ENCODE measurements at places on chromosomes 12 and 14.

DNA sequence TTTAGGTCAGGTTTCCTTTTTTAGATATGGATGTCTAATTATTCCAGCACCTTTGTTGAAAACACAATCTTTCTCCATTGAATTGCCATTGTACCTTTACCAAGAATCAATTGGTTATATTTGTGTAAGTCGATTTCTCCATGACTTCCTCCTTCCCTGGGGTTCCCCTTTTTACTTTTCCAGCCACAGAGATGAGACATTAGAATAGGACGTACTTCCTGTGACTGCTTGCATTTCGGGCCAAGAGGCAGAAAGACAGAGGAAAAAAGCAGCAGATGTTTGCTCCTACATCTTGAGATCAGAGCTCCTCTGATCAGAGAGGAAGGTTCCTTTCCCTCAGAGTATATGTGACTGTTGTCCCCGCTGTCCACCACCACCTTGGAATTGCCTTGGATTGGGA, 453.7 kb upstream of the RGS6 start:
- DNase-seq, result no peak

- no peak for DNase-seq
Measured at GRCh38 chr14:50082784-50083466, 33.4 kb downstream of the VCPKMT start.

DNA sequence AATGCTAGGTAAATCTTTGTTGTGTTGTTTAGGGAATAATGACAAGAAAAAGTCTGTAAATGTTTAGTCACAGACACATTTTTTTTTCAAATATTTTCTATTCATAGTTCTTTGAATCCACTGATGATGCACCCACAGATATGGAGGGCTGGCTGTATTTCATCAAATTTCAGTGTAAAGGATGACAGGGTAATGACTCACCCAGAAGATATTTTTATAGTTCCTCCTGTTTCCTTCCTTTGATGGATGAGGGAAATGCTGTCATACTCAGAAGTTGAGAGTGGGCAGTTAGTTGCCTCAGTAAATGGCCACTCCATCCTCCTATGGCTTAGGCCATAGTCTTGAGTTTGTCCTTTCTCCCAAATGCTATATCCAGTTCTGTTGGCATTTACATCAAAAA, 76.9 kb upstream of the REP15 start:
- DNase-seq, result no peak

- DNase-seq, result peak; percentile 24
Measured at GRCh38 chr12:84874125-84874824, 38.3 kb downstream of the SLC6A15 start.

GRCh38 chr14:23631702-23632460, 4.3 kb upstream of the DHRS2 start:
- peak; percentile 64 for DNase-seq

DNA sequence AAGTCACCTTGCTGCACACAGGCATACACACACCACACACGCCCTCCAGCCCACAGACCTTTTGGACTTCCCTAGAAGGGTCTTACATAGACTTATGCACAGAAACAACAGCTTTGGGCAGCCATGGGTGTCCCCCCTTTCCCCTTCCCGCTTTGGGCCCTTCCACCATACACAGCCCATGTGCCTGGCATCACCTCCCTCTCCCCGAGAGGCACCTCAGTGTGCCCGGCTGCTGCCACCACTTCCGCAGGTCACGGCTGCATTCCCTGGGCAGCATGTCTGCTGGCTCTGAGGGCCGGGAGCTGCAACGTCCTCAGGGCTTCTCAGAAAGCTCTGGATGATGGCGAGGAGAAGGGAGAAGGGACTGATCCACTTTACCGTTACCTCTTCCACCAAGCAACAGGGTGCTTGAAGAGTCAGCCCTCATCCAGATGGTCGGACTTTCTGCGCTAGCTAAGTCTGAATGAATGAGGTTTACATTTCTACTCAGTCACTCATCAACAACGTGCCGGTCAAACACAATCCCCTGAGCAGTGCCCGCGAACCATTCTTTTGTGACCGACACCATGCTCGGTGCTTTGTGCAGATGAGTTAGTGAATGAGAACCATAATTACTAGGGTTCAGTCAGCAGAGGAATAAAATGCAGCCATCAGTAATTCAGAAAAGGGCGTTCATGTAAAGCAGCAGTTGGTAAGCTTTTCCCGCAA, 72.2 kb upstream of the BCL11B start:
- no peak for DNase-seq

DNA sequence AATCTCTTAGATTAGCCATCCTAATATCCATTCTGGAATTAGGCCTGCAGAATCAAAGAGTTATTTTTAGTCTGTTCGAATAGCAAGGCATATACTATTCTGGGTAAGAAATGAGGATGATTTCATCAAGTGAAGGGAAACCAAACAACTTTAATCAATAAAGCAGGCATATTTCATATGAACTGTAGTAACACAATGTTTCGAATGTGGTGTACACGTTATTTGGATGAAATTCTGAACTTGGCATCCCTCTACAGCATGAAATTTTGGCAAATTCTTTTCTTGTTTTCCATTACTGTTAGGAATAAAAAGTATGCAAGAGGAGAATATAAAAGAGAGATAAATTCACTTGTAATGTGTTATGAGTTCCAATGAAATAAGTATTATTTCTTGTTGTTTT, 1233.3 kb upstream of the SEL1L start:
- no peak for DNase-seq

GRCh38 chr14:87205811-87206210, 787.2 kb downstream of the GALC start:
- no peak for DNase-seq

DNA sequence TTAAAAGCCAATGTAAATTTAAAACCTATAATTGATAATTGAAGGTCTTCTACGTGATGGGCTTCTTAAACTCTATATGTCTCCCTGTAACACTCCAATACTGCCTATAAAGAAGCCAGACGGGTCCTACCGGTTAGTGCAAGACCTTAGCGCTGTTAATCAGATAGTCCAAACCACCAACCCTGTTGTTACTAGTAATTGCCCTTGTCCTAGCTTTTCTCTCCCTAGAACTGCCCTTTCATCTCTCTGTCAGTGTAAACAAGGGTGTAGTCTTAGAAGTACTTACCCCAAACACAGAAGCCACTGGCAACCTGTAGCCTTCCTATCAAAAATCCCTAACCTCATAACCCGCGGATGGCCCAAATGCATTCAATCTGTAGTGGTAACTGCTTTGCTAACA, 243.0 kb upstream of the DIO3 start:
- DNase-seq, result no peak

DNA sequence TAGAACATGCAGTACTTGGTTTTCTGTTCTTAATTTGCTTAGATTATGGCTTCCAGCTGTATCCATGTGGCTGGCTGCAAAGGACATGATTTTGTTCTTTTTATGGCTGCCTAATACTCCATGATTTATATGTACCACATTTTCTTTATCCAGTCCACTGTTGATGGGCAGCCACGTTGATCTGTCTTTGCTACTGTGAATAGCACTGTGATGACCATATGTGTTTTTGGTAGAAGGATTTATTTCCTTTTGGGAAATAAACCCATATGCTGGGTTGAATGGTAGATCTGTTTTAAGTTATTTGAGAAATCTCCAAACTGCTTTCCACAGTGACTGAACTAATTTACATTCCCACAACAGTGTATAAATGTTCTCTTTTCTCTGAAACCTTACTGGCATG, 86.2 kb upstream of the FERMT2 start:
- no peak for DNase-seq

DNA sequence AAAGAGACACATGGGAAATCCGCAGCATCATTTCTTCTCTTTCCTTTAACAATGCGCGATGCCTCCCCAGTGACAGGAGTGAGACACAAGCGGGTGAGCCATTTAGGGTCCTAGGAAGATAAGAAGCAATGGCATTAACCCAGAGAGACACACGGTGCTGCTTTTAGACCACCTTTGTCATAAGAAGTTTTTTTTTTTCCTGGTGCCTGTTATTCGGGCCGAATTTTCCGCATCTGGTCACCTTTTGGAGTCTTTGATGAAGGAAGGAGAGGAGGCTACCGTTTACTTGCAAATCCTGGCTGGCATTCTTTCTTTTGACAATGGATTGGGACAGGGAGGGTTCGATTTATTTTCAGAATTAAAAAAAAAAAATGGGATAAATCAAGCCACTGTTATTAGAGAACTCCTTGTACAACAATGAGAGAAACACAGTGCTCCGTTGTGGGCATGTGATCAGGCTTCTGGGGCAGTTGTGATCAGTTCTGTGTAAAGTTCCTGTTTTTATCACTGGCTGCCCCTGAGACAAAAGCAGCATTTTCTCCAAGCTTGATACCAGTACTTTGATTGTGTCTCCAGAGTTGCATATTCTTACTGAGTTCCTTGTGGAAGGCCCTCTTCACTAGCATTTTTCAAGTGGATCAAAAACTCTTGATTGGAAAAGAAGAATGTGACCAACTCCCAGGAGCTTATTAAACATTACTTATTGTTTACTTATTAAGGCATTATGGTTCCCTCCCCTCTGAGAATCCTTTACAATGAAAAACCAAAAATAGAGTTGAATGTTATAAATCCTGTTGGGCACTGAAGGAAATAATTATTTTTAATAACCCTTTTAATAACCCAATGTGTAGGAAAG, 1.1 kb downstream of the DIP2B start:
- no peak for DNase-seq

GRCh38 chr12:123057513-123058265, 77.2 kb downstream of the ARL6IP4 start:
- peak; percentile 81 for DNase-seq

DNA sequence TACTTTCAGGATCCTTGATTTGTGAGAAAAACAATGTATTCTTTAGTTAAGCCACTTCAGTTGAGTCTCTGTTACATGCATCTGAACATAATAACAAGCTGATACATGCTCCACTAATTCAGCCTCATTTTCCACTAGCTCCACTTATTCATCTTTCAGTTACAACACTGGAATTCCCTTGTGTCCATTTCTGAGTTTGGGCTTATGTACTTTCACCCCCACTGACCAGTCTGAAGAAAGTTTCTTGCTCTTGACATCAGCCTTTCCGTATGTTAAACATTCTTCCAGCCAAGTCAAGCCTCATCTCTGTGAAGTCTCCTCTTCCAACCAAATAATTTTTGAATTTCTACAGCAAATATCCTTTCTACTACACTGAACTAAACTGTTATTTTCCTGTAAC, 592.5 kb upstream of the NOVA1 start:
- no peak for DNase-seq

- DNase-seq, result no peak
Measured at GRCh38 chr14:89842837-89843236, 111.7 kb downstream of the EFCAB11 start.

DNA sequence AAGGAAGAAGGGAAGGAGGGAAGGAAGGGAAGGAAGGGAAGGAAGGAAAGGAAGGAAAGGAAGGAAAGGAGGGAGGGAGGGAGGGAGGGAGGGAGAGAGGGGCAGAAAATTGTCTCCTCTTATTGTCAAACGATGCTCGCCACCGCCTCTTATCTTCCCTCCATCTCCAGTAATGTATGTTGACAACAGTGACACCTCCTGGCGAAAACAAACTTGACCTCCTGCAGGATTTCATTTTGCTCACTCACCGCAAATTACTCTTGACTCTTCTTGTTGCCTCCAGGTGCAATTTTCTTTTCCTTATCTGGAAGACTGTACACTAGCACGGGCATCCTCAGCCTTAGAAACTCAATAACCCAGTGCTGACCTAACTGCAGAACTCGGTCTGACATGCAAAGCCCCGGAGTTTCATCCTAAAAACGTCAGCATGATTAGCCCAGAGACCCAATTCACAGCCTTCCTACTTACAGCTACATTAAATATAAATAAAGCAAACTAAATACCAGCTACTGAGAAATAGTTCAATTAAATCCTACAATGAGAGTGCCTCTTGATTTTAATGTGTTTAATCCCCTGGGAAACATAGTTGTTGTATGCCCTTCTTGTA, 512.4 kb upstream of the TMPO start:
- no peak for DNase-seq

DNA sequence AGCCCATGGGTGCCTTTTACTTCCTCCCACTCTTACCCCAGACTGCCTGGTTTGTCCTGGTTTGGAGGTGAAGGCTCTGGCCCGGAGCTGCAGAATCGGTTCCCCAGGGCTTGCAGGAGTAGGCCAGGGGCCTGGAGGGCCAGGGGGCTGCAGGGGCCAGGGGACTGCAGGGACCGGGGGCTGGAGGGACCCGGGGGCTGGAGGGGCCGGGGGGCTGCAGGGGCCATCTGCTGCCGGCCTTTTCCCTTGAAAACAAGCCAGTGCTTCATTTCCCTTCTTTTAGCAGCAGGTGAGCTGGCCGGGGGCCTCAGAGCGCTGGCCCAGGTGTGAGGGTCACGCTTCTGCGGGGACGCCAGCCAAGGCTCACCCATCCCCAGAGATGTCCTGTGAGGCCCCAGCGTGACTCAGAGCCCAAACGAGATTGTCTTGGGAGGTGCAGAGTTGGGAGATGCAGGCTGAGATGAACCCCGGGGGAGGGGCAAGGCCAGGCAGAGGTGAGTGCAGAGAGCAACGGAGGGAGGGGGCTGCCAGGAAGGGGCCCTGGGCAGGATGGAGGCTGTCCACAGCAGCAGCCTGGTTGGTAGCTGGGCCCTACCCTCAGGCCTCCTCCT, 154.9 kb downstream of the KIF26A start:
- no peak for DNase-seq

DNA sequence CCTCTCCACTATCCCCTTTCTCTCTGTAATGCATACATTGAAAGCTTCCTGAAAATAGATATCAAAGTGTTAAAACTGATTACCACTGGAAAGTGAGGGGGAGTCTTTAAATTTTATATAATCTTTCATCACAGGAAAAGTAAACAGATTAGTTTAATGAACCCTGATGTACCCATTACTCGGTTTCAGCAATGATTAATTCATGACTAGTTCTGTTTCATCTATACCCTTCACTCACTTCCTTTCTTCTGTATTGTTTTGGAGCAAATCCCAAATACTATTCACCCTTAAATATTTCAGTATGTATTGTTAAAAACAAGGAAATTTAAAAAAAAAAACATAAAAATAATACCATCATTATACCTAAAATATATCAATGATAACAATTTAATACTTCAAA, 67.3 kb upstream of the TMCC3 start:
- DNase-seq, result no peak

GRCh38 chr12:109553483-109553882, 19.8 kb downstream of the MMAB start:
- DNase-seq, result no peak

GRCh38 chr14:80356413-80356812, 145.1 kb upstream of the DIO2 start:
- peak; percentile 23 for DNase-seq

GRCh38 chr12:6493497-6494257, at the start of gene NCAPD2:
Gene NCAPD2, plus strand, starts transcription at chr12:6494102. Its CDS starts 997 bp downstream, at chr12:6495099.
- DNase-seq, result peak; percentile 98

Measured in NCI-H1694 (cell line).